Stimulated activated CD8-positive, alpha-beta memory T cell treated with anti-CD3 and anti-CD28 coated beads, Interleukin-2, amount 100 ng/mL, for 1 hour (primary cell): ENCODE measurements at places on chromosomes 3 and 15.

DNA sequence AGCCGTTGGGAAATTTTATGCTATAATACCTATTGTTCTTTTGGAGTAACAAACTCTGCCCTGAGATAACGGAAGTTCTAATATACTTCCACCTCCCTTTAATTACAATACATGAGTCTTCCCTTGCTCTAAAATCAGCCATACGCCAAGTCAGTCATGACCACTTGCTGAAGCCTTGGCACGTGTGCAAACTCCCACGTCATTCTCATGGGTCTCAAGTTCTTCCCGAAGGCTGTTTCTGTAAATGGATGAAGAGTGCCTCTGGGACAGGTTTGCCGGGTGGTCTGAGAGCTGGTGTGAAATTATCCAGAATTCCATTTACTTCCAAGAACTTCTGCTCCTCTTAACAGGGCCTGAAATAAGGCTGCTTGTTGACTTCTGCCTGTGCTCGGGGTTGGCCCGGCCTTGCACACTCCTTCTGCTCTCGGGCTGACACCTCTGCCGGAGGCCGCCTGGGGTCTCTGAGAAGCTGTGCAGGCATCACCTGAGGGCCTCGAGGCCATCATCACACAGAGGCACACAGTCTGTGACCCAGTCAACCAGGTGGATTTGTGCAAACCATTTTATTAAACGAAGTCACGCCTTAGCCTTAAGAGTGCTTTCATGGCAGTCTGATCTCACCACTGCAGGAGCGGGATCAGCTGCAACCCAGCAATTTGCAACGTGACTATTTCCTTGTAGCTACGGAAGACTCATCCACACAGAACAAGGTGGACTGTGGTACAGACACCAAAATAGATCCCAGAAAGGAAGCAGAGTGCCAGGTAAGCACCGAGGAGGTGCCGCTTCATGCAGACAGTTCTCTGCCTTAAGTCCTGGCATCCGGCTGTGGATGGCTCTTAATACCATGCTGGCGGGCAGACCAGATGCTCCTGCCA lies 120.1 kb downstream of the ADAMTS17 start:
- no peak for DNase-seq

DNA sequence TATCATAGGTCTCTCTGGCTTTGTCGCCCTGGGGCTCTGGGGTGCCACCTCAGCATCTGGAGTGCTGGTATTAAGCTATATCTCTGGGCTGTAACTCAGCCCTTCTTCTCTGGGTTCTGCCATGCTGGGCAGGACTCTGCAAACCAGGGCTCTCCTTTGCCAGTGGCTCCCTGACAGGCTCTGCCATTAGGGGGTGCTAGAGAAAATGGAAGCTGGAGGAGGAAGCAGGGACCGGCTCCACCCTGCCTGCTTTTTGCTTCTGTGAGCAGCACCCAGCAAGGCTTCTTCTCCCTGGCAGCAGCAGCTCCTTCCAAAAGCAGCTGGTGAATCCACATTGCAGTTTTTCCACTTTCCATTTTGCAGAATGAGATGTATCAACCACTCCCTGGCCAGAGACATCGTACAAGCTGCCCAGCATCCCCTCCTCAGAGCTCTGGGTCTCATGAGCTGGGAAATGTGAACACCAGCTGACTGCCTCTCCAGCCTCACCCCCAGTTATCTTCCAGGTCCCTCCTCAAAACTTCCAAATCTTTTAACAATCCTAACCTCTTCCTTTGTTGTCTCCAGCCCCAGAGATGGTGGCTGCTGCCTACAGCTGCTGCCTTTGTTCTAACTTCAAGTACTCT lies 165.0 kb downstream of the ABHD5 start:
- no peak for DNase-seq

DNA sequence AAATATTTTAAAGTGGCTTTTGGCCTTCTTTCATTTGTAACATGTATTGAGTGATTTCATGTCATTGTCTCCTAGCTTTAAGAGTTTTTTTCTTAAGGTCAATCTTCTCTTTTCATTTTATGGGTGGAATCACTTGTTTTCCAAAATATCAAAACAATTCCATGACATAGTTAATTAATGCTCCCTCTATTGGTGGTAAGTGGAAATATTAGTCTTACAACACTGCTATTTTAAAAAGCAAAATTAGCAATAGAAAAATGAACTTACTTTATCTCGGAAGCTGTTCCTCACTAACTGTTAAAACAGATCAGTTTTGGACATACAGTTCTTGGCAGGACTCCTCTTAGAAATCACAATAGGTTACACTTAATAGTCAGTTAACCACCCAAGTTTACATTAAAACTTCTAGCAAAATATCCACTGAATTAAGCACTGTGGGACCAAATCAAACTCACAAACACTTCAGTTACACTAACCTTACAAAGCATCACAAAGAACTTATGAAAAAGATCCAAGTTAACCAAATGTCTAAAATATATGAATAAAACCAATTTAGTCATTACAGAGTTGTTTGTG lies 42.4 kb downstream of the TIGIT start:
- no peak for DNase-seq

DNA sequence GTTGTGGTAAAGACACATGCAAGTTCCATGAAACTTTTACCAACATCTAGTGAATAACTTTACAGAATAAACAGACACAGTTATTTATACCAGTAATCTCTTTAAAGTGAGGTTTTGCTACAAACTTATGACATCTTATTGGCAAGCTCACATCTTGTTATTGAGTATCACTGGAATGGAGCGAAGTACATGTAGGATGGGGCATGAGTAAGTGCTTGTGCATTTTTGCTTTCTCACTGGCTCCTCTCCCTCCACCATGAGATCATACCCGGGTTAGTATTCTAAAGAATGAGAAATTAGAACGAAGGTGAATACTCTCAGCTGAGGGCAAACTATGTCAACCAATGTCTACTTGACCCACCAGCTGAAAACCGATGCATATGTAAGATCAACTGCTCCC lies 193.3 kb upstream of the ZNF717 start:
- no peak for DNase-seq

DNA sequence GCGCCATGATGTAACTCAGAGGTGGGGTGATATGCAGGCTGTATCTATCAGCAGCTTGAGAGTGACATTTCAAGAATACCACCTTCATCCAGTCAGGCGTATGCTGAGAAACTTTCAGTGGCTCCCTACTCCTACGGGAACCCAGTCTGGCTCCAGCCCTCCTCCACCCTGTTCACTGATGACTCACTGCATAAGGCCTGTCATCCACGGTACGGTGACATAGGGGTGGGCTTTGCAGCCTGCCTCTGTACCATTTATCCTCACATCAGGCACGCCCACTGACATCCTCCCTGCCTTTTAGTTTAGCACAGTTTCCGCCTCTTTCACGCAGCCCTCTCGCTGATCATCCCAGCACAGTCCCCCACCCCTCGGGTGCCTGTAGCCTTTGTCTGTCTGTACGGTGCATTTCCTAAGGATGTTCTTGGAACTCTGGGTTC lies 11.7 kb downstream of the PXYLP1 start:
- peak; percentile 28 for DNase-seq

GRCh38 chr15:34610354-34610753 lies 26.9 kb upstream of the GOLGA8B start:
- no peak for DNase-seq

GRCh38 chr3:33420966-33421365 lies 19.2 kb downstream of the UBP1 start:
- DNase-seq = no peak

GRCh38 chr15:63997715-63998442 lies 48.4 kb downstream of the DAPK2 start:
- DNase-seq = no peak

DNA sequence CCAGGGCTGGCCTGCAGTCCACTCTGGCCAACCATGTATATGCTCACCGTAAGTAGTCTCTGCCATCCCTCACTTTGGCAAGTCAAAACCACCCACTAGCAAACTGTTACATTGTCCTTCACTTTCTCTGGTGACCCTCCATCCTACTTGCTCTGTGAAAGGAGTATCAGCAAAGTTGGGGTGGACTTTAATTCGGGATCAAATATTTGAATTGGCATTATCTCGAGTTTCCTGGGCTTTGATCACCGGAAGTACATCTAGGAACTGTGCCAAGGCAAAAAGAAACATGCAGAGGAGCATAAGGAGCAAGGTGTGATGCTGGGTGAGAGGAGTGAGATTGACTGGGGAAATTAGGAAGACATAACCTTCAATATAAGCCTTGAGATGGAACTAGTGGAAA lies 188.9 kb upstream of the P2RY1 start:
- DNase-seq = no peak

DNA sequence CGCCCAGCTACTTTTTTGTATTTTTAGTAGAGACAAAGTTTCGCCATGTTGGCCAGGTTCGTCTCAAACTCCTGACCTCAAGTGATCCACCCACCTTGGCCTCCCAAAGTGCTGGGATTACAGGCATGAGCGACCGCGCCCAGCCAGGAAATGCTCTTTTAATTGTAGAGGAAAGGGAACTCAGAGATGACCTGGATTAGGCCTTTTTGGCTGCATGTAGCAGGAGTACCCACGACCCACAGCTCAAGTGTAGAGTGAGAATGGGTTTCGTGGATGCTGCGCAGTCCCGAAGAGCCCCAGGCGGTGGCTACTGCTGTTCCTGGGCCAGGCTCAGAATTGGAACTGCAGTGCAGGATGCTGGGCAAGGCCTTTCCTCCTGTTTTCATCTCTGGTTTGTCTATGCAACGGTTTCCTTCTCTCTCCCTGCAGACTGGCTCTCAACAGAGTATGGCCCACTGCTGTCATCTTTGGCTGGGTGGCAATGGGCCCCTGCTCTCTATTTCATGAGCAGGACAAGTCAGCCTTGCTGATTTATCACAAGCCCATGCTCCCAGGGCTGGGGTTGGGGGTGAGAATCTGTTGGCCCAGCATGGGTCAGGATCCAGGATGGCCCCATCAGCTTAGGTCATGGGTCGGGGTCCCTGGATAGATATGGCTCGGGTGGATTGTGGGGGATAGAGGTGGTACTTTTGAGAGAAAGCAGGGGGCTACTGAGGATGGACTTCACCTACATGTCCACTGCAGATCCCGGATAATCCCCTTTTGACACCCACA lies 51.2 kb downstream of the GASK1A start:
- DNase-seq = no peak

- DNase-seq = no peak
These were observed 145.4 kb upstream of the PROK2 start for GRCh38 chr3:71930056-71930991.

DNA sequence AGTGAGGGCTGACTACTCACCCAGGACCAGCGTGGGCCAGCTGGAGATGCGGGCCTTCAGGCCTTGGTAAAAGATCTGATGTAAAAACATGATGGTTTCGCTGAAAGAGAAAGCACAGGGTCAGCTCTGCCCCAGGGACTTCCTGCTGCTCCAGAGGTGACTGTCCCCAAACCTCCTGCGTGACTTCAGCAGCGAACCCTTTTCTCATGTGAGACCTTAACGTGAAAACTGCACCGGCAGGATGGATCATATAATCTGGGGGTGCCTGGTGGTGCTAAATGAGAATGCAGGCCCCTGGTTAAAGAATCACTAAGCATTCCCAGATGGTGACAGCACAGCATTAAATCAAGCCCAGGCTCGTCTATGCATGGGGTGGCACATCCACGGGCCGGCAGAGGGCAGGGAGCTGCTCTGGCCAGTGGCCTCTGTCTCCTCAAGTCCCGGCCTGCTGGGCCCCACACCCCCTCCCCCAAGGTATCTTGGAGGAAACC lies 55.4 kb downstream of the RASGRF1 start:
- DNase-seq = no peak

DNA sequence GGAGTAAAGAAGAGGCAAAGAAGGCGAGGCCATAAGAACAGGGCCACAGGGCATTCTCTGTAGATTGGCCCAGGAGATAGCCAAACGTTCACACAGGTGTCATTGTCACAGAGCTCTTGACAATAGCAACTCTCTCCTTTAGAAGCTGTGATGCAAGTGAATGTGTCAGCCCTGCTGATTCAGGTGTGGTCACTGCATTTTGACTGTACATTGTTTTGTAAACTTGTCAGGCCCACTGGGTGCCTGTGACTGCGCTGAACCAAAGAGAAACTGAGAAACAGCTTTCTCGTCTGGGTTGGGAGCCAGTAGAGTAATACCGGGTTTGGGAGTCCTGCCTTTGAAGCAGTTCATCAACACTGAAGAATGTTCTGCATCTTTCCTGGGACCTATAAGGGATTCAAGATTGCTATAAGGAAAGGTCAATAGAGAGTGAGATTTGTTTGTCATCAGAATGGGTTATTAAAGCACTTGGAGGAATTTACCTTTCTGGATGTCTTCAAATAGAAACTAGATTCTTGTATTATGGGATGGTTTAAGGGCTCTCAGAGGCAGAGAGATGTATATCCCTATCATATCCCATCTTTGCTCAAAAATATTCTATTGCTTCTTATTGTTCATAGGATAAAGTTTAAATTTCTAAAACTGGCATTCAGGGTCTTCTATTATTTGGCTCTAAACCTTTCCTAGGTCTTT lies 45.4 kb downstream of the TMEM45A start:
- no peak for DNase-seq

DNA sequence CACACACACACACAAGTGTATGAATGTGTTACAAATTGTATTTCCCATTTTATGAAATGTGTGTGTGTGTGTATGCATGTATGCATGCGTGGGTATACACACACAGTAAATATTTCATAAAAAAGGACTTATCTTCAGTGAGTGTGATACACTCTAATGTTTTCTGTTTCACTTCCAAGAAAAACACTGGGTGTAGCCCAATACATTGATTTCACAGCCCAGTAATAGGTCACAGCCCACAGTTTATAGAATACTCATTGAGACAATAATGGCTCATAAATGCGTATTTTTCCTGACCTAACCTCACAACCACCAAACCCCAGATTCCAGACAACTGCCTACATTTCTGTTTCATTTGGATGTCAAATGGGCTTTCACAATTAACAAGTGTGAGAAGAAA lies 619.5 kb downstream of the MAGI1 start:
- no peak for DNase-seq
